Cardiac septum (tissue), 1 donor: ENCODE measurements at places on chromosomes 6 and 20. TPM values are rescaled to one million over a fixed set of nuclear protein-coding genes. Genes with fewer than 3 reads are reported as not detected.

- no peak for DNase-seq
Measured at GRCh38 chr6:118750143-118750542, 98.8 kb upstream of the CEP85L start.

POU5F1 gene
- total RNA-seq, result 1.0 TPM

WFDC12 gene
- not detected for total RNA-seq

IBTK gene
- total RNA-seq, result 36.5 TPM

GRCh38 chr6:39294133-39294532 lies 20.1 kb downstream of the KCNK17 start:
- no peak for DNase-seq

CCNC gene
- 26.5 TPM for total RNA-seq

TSPO2 gene
- not detected for total RNA-seq

PLTP gene
- 37.1 TPM for total RNA-seq

DNA sequence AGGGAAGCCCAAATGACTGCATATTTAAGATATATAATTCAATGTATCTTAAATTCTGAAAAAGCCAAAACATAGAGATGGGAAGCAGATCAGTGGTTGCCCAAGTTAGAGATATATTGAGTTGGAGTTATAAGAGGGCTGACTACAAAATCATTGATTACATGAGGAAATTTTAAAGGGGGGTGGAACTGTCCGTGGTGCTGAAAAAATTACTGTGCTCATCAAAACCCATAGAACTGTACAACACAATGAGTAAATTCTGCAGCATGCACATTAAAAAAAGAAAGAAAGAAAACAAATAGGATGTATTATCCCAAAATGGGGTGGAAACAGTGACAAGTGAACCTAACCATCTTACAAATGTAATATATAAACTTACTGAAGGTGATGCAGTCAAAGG lies 100.9 kb downstream of the FUT9 start:
- no peak for DNase-seq

MYCT1 gene
- 9.6 TPM for total RNA-seq

RRAGD gene
- total RNA-seq, result 90.5 TPM

DNA sequence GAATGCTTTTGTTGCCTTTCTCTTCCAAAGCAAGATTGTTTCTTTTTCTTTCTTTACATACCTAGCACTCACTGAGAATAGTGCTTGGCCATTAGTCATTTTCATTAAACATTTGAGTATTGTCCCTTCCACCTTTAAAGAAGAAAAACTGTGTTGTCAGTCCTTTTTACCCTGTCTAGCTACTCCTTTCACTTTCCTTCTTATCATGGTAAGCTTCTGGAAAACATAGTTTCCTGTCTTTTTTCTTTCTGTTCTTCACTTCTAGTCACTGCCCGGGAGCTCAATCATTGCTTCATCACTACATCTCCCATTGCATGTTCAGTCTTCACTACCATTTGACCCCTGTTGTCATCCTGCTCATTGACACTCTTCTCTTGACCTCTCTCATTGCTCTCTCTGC lies 12.1 kb downstream of the VAPB start:
- no peak for DNase-seq

GRCh38 chr6:153044295-153044694 lies 41.8 kb upstream of the MTRF1L start:
- DNase-seq, result no peak

PTCRA gene
- not detected for total RNA-seq

DNA sequence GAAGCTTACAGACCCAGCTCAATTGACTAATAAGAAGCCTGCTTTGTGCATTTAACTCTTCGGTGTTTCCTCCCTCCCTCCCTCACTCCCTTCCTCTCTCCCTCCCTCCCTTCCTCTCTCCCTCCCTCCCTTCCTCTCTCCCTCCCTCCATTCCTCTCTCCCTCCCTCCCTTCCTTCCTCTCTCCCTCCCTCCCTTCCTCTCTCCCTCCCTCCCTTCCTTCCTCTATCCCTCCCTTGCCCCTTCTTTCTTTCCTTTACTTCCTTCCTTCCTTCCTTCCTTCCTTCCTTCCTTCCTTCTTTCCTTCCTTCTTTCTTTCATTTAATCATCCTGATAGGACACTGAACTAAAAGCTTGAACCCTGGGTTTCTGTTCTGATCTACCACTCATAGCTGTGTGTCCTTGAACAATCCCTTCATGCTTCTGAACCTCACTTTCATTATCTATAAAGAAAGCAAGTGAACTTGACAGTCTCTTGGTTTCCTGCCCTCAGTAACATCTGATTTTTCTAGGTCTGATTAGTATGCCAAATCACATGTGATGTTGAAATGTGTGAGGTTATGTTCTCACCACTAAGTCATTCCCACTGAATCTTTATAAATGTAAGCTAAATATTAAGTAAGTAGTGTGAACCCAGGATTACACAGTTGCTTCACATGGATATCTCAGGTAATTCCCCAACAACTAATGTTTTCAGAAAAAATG lies 132.3 kb upstream of the BMP2 start:
- no peak for DNase-seq

DNA sequence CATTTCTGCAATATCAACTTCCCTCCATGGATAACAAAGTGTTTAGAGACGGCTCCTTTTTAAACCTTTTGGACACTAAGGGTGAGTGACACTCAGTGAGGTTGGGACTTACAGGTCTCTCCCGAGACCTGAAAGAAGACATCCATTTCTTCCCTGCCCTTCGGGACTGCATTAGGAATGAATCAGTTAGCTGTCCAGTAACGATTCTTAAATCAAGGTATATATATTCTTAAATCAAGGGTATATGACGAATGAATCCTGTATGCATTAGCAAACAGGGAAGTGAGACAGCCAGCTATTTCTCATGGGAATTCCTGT lies 52.9 kb downstream of the EDN1 start:
- no peak for DNase-seq

DNA sequence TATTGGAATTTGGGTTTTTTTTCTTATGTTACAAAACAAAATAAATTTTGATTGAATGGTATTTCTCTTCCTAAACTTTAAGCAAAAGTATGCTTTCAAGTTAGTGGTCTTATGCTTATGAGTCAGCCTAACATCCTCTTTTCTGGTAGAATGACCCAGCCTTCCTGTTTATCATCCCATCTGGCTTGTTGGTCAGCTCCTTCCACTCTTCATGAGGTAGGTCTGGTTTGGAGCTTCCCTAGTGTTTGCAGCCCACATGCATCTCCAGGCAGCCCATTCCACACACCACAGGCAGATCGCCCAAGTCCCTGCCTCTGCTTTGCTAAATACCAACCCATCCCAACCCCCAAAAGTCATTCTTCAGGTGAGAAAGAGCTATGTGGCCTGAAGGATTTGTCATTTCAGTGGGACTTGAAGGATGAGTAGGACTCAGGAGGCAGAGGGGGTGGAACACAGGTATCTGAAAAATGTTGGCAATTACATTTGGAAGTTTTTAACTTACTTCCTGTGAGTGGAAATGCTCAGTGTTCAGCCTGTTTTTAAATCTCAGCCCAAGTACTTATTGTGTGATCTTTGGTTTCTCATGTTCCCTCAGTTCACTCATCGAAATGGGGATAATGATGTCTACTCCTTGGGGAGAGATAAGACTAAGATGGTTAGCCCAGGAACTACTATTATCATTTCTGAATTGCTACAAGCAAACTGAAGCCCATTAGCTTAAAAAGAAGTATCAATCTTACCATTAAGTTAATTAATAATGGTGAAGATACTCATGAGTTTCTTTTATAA lies 294.0 kb downstream of the ADGB start:
- DNase-seq, result no peak

DNA sequence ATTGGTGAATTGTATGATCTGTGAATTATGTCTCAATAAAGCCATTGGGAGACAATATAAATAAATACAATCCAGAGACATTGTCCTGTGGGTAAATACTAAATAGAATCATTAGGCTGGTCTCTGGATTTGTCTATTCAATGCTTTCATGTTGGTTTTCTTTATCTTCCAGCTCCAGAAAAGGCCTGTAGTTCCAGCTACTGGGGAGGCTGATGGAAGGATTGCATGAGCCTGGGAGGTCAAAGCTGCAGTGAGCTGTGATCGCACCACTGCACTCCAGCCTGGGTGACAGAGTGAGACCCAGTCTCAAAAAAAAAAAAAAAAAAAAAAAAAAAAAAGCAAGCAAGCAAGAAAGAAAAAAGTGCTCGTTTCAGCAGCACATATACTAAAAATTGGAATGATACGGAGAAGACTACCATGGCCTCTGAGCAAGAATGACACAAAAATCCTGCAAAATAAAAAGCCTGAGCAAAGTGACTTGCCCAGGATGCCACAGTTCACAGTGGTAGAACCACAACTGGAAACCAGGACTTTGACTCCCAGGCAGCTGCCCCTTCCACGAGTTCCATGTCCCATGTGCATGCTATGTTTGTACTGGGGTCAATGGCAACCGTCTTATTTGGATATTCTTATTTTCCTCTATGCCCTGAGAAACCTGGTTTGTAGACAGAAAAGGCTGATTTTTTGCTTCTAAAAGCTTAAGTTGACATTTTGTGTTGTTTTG lies 33.6 kb upstream of the GMPR start:
- no peak for DNase-seq

GRCh38 chr20:34337544-34337943 lies 25.5 kb upstream of the ITCH start:
- DNase-seq, result no peak

TGIF2 gene
- total RNA-seq, result 6.1 TPM

- DNase-seq, result no peak
Measured at GRCh38 chr6:127129251-127129650, 10.8 kb downstream of the RSPO3 start.

DNA sequence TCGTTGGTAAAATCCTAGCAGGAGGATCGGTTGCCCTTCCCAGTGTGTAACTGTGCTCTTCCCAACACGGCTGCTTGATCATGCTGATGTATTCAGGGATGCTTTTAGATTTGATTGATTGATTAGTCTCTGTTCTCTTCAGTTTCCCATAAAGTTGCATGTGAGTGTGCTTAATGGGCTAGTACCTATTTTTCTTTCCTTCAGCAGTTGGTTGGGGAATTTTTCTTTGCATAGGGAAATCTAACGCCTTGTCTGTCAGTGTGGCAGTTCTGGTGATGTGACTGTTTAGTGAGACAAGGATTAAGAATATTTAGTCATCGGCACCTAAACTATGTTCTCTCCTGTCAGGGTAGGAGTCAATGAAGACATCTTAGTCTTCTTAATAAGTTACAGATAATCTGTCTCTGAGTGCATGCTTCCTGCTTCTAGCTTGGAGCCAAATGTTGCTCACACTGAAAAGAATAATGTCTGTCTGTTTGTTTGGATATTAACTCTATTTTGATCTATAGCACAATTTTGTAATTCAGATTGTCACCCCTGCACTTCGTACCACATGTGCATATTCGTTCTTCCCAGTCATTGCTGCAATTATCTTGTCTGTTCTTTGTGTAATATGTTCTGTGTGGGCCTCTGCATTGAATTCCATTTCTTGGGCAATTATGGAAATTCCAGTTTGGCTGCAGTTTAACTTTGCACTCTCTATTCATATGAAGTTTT lies 169.9 kb downstream of the EDN1 start:
- no peak for DNase-seq

GRCh38 chr6:108873251-108873650 lies 25.0 kb downstream of the ARMC2 start:
- DNase-seq, result no peak

- no peak for DNase-seq
Measured at GRCh38 chr6:43254138-43254817, 11.0 kb downstream of the TTBK1 start.

GRCh38 chr6:90263633-90264032 lies 33.0 kb downstream of the BACH2 start:
- no peak for DNase-seq

RPS6KA2 gene
- total RNA-seq, result 103 TPM

- no peak for DNase-seq
Measured at GRCh38 chr6:84166395-84166794, 61.0 kb downstream of the CEP162 start.

GRCh38 chr20:59165891-59166709 lies 2.5 kb downstream of the ZNF831 start:
- DNase-seq, result no peak

GRCh38 chr6:137390334-137390733 lies 103.9 kb downstream of the OLIG3 start:
- no peak for DNase-seq

DNA sequence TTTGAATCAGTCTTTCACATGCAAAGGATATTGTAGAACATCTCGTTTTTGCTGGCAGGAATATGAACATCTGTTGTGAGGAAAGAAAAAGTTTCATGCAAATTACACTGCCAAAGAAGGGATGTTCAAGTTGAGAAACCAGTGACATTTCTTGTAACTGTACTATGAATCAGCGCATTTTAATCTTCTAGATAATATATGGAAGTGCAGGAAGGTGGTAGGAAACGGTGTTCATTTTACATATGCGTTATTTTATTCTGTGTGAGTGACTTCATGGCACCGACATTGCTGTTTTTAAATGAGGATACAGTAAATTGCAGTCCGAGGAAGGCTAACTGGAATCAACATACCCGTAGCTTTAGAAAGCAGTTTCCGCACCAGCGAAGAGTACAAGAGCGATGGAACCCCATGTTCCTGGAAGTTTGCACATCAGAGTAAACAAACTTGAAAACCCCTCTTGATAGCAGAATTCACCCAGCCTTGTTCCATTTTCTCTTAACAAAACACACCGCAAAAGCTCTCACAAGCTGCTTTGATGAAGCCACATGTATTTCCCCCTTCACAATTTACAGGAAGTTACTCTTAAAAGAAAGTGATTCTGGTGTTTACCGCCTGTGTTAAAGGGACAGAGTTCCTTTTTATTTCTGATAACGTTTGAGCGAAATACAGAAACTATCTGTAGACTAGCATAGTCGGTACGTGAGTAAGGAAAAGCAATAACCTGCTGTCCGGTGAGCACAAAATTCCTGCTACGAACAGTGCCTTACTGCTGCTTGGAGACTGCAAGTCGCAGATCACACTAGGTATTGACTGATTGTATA lies 11.5 kb downstream of the PRDM1 start:
- no peak for DNase-seq

GRCh38 chr6:114833211-114833610 lies 490.4 kb upstream of the HS3ST5 start:
- DNase-seq, result no peak

STMND1 gene
- not detected for total RNA-seq

DNA sequence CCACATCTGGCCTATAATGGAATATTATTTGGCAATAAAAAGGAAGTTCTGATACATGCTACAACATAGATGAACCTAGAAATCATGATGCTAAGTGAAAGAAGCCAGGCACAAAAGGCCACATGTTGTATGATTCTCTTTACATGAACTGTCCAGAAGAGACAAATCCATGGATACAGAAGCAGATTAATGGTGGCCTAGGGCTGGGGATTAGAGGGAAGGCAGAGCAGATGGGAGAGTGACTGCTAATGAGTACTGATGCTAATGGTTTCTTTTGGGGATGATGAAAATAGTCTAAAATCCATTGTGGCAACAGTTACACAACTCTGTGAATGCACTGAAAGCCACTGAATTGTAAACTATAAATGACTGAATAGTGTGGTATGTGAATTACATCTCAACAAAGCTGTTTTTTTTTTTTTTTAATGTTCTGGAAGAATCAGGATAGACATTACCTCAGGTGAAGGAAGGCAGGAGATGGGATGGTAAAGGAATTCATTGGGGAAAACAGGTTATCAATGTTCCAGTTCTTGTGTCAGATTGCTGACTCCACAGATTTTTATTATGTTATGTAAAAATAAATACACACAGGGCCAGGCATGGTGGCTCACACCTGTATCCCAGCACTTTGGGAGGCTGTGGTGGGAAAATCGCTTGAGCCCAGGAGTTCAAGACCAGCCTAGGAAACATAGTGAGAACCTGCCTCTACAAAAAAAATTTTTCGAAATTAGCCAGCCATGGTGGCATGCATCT lies 8.9 kb upstream of the SOX12 start:
- no peak for DNase-seq

GNRH2 gene
- not detected for total RNA-seq
